ENCODE measurements at places on chromosomes 2 and 18.

DNA sequence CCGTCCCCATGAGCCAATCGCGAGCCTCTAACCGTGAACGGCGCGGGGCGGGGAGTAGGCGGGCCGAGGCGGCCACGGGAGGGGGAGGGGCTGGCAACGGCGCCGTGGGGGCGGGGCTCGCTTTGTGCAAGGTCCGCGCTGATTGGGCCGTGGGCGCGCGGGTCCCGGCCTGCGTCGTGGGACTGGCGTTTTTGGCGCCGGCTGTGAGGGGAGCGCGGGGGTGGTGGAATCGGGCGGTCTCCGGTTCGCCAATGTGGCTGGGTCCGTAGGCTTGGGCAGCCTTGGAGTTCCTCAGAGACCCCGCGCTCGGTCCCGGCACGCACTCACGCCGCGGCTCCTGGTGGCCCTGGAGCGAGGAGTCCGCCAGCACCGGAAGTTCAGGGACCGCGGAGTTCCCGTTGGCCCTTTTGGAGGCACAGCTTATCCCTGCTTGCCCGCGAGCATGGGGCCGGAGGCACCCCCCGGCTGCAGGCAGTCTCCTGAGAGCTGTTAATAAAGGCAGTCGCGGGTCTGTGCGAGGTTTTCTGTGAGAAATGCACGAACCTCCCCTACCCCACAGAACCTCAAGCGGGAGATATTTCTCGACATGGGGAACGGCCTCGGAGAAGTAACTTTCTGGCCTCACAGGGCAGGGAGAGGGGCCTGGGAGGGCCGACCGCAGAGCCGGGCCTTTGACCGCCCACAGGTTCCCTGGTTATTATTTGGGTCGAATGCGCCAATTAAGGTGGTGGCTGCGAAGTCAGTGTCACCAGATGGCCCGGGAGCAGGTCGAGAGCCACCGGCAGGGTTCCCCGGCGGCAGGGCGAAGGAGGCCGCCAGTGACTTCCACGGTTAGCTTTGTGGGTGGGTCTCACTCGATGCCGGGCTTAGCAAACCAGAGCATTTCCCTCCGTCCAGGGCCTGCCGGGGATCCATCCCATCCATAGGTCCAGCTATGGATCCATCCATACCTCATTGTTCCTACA lies 574 bp upstream of the NCL start:
- peak; percentile 98 for DNase-seq

DNA sequence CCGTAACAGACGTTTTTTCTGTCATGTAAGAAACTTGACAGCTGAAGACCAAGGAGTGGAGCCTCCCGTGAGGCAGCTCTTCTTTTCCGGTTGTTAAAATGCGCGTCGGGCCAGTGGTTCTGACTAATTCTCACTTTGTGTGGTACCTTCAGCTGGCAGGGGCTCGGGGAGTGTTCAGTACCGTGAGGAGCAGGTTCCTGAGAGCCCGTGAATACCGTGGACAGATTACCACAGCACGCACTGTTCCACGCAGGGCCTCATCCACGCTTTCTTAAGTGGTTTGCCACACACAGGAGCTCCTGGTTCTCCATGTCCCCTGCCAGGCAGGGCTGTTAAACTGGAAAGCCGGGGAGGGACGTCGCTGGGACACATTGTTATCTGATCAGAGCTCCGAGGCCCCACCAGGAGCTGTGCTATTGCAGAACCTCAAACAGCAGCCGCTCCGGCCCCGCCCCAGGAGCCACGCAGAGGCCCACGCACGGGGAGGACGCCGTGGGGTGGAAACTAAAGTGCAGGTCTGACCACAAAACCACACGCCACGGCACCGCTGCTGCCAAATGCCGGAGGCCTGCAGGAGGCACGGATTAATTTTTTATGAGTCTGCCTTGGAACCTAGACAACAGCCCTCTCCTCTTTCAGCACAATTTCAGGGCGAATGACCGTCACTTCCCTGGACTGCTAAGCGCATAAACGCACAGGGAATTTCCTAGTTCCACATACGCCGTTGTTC lies 43.3 kb downstream of the NFATC1 start:
- no peak for DNase-seq

- DNase-seq, result no peak
These were observed 35.2 kb downstream of the ZNF407 start for GRCh38 chr18:74632856-74633255.

- no peak for DNase-seq
These were observed 633.0 kb upstream of the TMEFF2 start for GRCh38 chr2:192827735-192828134.

DNA sequence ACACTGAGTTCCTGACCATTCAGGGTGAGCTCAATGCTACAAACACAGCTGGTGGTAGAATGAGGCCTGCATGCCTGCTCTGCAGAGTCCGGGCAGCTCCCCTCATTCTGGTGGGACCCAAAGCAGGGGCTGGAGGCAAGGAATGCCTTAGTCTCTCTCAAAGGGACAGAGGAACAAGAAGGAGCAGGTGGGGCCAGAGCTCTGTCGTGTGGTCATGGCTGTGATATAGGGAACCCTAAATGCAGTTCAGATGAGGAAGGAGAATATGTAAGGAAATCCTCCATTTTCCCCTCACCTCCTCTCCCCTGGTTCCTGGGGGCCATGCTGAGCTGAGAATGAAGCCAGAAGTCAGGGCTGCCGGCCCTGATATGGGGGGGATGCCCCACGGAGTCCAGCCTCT lies 334.3 kb downstream of the CYP26B1 start:
- DNase-seq, result no peak
